Head of caudate nucleus (tissue), 42 donors: ENCODE measurements at places on chromosomes 4 and X.

- DNase-seq: no peak
Observed at GRCh38 chr4:20652226-20652885, 47.9 kb upstream of the PACRGL start.

- DNase-seq: no peak
Observed at GRCh38 chr4:28973587-28974350, 1746.4 kb upstream of the PCDH7 start.

- no peak for DNase-seq
Observed at GRCh38 chr4:42410446-42410845, 13.2 kb downstream of the SHISA3 start.

- DNase-seq: no peak
Observed at GRCh38 chrX:42809569-42809968, 31.6 kb upstream of the PPP1R2C start.

DNA sequence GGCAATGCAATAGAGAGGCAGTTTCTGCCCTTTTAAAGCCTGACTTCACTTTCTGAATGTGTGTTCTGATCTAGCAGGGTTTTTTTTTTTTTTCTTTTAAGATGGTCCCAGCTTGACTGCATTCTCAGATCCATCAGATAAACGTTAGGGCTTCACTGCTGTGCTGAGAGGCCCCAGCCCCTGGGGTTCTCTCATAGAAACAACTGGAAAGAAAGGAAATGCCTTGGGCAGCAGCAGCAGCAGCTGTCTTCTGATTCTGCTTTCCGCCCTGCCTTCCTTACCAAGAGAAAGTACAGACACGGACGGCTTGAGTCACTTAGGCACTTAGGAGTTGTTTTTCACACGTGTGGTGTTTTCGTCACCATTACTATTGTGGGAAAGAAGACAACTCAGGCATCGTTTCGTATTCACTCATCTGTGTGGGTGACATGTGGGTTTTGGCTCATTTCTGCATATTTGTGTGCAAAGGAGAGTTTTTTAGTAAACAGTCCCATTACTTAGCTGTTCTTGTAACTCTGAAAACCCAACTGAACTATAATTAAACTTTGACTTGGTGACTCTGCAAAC lies 172.0 kb downstream of the PTTG2 start:
- DNase-seq: peak; percentile 19

DNA sequence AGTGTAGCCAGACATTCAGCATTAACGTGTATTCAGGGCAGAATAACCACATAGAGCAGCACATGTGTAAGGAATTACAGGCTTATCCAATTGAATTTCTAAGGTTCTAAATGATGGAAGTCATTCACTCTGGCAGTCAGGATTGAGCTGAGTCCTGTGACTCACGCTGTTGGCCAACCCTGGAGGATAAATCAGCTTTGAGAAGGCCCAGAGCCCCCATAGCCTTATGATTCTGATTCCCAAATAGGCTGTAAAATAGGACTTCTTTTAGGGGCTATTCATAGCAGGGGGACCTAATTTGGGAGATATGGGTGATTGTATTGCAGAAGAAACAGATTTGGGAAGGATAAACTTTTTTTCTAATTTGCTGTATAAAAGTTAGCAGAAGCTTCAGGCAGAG lies 8.1 kb upstream of the HPF1 start:
- no peak for DNase-seq

DNA sequence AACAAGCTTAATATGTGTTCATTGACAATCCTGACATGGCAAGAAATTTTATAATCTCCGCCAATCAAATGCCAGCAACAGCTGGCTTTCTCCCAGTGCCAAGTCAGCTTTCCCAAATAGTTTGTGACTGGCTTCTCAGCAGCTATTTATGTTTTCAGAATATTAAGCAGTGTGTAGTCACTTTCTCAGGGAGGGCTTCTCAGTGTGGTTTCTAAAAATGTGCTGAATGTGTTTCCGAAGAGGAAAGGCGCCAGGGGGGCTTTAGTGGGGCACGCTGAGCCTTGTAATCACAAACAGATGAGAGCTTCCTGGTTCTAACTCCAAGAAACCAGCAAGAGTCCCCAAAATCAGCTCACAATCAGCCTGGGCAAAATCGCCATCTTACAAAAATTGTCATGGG lies 258.7 kb upstream of the CPEB2 start:
- no peak for DNase-seq

DNA sequence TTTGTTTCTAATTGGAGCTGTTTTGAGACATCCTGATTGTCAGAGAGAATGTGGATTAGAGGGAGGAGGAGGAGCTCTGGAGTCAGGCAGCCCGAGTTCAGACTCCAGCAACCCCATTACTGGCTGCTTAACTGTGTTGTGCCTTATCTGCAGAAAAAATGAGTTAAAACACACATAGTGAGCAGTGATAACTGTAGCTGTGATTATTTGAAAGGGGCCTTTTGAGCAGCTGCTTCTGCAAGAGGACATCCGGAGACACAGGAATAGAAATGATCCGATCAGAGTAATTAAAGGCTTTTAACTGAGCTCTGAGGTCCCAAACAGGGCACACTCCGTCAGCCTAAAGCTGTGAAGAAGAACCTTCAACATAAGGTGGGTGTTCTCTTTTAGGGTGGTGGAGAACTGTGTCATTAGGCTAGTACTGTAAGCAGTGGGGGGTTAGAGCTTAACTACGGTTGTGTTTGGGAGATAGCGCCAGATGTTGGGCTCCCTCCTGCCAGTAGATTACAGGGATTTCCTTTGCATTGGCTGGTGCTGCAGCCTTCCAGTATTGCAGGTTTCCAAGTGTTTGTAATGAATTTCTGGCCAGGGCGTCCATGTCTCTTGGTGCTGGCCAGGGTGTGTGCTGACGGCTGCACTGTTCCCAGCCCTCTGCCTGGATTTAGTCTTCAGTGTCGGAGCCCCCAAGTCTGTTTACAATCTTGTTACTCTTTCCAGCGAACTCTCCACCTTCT lies 24.3 kb downstream of the ADD1 start:
- DNase-seq: peak; percentile 65

DNA sequence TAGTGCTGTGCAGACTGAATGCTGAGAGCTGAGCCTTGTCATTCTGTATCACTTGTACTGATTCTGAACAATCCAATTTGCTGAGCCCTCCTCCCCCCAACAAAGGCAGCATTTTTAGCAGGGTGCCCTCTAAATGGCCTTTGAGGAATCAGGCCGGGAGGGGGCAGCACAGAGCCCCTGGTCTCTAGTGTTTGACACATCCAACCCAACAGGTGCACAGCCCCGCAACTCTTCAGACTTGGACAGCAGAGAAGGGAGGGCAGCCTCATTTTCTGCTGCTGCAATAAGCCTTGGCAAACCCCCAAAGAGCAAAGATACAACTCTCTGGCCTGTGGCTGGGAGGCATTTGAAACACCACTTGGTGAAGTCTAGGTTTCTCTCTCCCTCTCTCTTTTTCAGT lies 3.4 kb downstream of the ATP1B4 start:
- DNase-seq: peak; percentile 67

- no peak for DNase-seq
Observed at GRCh38 chr4:66704243-66704642, 841.1 kb downstream of the CENPC start.

DNA sequence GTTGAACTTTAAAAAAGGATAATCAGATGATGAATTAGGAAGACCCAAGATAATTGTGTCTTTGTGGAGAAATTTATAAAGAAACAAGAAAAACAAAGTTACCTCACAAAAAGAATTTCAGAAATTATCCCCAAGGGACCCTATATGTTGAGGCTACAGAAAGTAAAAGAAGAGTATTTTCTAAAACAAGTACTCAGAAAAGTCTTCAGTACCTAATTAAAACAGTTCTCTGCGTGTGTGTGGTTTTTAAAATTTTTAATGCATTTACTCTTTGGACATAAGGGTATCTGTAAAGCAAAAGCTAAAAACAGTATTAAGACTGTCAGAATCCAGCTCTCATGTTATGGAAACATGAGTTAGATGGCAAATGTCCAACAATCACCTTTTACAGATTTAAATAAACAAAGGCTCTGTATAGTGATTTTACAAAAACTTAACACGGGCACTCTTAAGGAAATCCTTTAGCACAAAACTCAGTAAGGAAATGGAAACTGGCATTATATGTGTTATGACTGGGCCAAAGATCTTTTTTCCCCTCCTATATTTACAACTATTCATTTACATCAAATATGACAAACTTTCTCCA lies 187.5 kb downstream of the NSUN7 start:
- no peak for DNase-seq

- no peak for DNase-seq
Observed at GRCh38 chrX:132214518-132214917, 4.7 kb downstream of the RAP2C start.

- DNase-seq: no peak
Observed at GRCh38 chrX:24498181-24498580, 33.1 kb downstream of the PDK3 start.

- no peak for DNase-seq
Observed at GRCh38 chrX:115419069-115419468, 129.6 kb downstream of the LUZP4 start.

DNA sequence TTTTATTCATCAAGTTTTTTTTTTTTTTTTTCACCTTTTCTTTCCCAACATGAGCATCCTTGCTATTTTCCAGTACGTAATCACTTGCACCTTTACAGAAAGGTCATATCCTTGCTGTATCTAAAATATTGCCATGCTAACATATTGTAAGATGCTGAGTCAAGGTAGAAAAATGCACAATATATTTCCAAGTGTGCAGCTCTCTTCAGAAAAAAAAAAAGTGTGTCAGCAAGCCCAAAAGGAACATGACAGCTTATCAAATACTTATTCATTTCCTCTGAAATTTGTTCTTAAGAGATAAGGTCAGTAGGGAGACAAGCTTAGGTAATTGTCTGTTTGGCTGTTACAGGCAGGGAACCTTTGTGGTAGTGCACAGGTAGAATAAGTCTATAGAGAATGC lies 27.0 kb downstream of the SH2D1A start:
- no peak for DNase-seq

GRCh38 chr4:78951862-78952472 lies 12.7 kb upstream of the PAQR3 start:
- DNase-seq: peak; percentile 24

GRCh38 chr4:95506264-95506663 lies 42.5 kb downstream of the UNC5C start:
- no peak for DNase-seq

DNA sequence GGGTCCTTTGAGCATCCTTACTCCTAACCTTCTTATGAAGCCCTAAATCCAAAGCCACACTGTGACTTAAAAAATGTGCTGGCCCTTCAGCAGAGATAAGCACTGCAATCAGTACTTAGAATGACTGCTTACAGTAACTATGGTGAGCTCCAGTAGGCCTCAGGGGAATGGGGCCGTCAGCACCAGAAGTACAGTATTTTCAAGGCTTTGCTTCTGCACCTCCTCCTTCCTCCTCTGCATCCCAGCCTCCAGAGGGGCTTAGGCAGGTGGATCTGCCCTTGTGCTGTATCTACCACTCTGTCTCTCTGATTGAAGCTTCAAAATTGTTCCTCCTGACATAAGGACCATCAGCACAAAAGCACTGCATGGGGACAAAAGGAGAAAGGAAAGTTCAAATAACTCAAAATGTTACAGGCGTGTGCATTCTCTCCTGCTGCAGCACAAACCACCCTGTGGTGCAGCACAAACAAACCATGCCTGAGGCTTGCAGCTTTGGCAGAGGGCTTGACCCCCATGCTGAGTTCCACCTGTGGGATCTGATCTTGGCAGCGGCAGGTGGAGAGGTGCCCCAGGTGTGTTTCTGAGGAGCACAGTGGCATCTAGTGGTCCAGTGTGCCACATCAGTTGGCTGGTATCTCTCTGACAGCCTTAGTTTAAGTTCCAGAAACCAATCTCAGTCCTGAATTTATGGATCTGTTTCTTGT lies 164.7 kb downstream of the SOWAHB start:
- no peak for DNase-seq

GRCh38 chr4:56307423-56307822 lies 79.9 kb downstream of the AASDH start:
- no peak for DNase-seq

- no peak for DNase-seq
Observed at GRCh38 chr4:163554870-163555465, 60.5 kb downstream of the TMA16 start.

- DNase-seq: no peak
Observed at GRCh38 chr4:76160355-76160754, 12.2 kb upstream of the NUP54 start.

DNA sequence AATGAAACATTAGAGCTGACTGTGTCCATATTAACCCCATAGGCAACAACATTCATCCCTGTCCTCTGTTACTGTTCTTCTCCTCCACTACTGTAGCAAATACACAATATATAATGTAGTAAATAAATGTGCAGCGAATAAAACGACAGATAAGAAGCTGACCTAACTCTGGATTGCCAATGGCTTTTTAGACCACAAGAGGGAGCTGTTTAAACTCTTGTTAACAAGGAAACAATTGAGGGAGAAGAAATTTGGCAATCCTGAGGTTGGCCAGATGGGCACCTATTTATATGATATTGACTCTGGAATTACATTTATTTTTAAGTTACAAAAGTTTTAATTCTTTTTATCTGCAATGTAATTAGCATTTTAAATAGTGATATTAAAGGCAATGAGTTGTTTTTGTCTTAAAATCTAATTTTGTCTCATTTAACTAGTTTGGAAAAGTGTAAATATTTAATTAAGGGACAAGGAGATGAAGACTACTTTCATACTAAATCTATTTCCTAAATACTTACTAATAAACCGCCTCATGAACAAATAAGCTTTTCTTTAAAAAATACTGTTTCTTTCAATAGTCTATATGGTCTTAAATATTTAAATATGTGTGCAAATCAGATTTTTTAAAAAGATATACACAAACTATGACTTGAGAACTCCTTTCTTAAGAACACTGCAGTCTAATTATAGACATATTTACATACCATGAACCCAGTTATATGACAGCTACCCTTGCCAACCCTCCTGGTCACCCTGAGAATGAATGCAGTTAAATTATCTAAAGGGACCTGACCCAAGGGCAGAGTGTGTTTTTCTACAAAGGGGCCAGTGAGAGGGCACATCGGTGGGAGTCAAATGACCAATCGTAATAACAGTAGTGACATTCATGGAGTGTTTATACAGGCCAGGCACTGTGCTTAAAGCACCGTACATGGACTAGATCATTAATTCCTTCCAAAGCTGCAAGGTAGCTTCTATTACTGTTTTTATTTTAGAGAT lies 52.9 kb upstream of the HPF1 start:
- DNase-seq: no peak

DNA sequence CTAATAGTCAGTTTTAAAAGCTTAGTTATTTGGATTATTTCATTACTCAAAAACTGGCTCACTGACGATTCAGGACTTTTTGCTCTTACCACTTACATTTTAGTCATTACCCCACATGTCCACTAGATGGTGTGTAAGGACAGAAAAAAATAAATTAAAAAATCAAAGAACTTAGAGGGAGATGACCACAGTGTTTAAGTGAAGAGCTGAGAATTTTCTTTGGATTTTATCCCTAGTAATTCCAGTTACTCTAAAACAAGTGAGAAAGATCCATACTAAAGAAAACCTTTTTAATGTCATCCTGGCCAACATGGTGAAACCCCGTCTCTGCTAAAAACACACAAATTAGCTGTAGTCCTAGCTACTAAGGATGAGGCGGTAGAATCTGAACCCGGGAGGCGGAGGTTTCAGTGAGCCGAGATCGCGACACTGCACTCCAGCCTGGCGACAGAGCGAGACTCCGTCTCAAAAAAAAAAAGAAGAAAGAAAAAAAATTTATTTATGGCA lies 26.4 kb upstream of the TMPRSS11B start:
- DNase-seq: no peak

- DNase-seq: no peak
Observed at GRCh38 chr4:145003675-145004074, 94.3 kb downstream of the ANAPC10 start.

- DNase-seq: no peak
Observed at GRCh38 chr4:114087596-114088230, 108.3 kb upstream of the ARSJ start.

GRCh38 chrX:22186165-22186564 lies 86.5 kb upstream of the CBLL2 start:
- DNase-seq: no peak
